Activated naive CD4-positive, alpha-beta T cell treated with anti-CD3 and anti-CD28 coated beads, Interleukin-2, amount 50 U/mL, for 16 hours (primary cell): ENCODE measurements at places on chromosomes 13 and 19.

DNA sequence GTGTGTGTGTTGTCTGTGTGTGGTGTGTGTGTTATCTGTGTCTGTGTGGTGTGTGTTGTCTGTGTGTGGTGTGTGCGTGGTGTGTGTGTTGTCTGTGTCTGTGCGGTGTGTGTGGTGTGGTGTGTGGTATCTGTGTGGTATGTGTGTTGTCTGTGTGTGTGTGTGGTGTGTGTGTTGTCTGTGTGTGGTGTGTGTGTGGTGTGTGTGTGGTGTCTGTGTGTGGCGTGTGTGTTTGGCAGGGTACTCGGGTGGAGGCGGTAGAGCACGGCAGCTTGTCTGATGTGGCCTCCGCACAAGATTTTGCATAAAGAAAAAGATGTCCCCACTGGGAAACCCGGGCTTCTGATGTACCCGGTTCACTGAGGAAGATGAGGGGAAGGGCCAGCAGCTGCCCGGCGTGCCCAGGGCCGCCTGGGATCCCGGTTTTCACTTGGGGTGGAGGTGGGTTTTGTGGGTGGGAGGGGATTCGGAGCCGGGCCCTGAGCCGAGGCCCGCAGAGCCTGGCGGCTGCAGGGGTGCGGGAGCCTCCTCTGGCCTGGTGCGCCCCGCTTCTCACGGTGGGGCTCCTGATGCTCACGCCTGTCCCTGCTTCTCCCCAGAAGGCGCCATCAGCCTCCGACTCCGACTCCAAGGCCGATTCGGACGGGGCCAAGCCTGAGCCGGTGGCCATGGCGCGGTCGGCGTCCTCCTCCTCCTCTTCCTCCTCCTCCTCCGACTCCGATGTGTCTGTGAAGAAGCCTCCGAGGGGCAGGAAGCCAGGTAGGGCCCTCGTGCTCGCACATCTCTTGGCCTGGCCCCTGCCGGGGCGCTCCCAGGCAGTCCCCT is 21.2 kb downstream of the HDGFL2 start:
- DNase-seq, result no peak

DNA sequence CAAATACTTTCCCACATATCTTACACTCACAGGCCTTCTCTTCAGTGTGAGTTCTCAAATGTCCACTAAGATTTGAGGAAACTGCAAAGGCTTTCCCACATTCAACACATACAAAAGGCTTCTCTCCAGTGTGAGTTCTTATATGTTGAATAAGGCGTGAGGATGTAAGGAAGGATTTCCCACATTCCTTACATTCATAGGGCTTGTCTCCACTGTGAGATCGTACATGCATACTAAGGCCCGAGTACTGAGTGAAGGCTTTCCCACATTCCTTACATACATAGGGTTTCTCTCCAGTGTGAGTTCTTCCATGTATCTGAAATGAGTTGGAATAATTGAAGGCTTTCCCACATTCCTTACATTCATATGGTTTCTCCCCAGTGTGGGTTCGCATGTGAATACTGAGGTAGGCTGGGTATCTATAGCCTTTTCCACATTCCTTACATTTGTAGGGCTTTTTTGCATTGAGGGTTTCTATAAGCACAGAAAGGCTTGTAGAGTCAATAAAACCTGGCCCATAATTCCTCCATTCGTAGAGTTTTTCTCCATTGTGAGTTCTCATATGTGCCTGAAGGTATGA is 9.6 kb downstream of the ZNF426 start:
- no peak for DNase-seq

GRCh38 chr19:14432791-14433553 is at the start of gene PKN1:
PKN1 (plus strand) TSS chr19:14433306; CDS start chr19:14433522, 216 bp downstream.
- peak; percentile 66 for DNase-seq

- peak; percentile 63 for DNase-seq
Observed at GRCh38 chr13:51797664-51798488, 6.1 kb downstream of the DHRS12 start.

DNA sequence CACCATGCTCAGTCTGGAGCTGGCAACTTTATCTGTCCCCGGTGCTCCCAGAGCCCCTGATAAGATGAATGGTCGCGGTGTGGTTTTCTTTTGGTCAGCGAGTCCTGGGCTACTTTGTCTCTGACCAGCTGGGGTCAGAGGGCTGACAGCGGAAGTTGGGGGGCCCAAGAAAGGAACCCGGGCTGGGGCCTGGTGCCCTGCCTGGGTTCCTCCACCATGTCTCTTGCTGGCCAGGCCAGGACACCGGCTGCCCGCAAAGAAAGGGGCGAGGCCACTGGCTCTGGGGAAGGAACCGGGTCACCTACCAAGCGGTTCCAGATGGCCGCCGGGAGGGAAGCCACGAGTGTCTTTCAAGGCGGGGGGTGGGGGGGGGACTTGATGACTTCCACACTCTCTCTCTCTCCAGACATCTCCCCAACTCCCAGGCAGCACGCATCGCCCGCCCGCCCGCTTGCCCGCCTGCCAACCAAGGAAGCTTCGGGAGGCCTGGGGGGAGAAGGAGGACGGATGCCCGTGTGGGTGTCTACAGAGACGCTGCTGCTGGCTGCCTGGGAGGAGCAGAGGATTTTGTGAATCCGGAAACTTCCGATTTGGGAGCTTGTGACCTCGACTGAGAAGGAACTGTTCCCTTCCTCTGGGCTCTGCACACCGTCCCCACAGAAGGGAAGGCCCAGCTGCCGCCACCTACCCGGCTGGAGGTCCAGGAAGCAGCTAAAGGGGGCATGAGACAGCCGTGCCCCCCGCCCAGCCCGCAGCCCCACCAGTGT is 1.1 kb downstream of the PIP5K1C start:
- no peak for DNase-seq

DNA sequence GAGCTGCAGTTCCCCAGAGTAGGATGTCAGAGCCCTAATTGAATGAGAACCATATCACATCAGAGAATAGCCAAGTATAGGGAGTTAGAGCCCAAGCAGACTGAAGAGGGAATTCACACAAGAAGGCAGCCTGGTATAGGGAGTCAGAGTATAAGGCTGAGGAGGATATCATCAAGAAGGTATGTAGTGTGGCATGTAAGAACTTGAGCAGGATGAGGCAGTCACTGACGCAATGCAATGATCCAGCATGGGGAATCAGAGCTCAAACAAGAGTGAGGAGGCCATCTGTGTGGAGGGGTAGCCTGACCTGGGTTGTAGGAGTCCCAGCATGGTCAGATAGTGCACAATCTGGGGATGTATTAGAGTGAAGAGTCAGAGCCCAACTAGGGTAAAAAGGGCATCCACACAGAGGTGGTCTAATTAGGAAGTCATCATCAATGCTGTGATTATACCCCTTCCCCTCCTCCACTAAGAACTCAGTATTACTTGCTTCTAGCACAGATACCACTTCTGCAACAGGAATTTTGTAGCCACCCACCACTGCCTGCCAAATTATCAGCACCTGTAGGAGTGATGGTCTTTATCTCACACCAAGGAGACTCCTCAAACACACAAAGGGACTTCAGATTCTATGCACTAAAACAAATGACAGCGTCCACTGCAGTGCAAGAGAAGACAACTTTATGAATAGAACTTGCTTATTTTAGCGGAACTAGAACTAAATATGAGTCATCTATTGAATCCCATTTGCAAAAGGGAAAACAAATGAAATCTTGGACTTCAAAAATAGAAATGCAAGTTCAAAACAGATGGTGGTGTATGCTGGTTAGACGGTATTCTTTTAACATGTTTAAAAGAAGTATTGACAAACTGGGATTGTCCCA is 107.2 kb downstream of the FNDC3A start:
- DNase-seq, result no peak
